ENCODE measurements at places on chromosomes 4 and X. TPM values are rescaled to one million over a fixed set of nuclear protein-coding genes. Genes with fewer than 3 reads are reported as not detected.

DNA sequence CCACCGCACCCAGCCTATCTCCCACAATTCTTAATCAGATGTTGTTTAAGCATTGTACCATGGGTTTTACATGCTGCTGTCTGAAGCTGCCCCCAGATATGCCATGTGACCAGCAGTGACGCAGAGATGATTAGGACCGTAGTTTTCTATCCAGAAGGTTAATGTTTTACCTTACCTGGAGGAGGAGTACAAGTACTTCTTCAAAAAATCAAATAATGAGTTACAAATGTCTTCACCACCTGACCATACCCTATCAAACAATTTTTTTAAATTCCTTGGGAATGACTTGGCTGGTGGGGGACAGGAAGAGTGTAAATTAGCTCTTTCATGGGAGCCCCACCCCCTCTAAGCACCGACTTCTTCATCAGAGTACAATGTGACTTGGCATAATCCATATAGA, 16.2 kb upstream of the SGMS2 start:
- DNase-seq, result no peak

GRCh38 chr4:40980318-40980883, 230.6 kb downstream of the NSUN7 start:
- no peak for DNase-seq

- no peak for DNase-seq
Measured at GRCh38 chr4:77158487-77158861, 1.5 kb downstream of the CCNG2 start.

DNA sequence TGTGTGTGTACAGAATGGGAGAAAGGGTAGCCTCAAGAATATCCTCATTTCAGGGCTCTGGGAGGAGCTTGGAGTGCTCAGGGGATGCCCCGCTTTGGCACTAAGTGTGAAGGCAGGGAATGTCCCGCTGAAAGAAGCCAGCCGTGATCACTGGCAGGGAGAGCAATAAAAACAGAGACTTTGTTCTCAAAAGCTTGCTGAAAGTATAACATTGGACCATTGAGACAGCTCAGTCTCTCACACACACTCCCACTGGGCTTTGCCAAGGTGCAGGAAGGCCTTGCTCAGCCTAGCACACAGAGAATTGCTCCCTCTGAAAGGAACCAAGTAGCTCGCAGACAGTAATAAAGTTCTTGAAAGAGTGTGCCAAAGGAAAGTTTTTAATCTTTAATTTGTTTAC, 143.8 kb upstream of the SLITRK2 start:
- no peak for DNase-seq

DNA sequence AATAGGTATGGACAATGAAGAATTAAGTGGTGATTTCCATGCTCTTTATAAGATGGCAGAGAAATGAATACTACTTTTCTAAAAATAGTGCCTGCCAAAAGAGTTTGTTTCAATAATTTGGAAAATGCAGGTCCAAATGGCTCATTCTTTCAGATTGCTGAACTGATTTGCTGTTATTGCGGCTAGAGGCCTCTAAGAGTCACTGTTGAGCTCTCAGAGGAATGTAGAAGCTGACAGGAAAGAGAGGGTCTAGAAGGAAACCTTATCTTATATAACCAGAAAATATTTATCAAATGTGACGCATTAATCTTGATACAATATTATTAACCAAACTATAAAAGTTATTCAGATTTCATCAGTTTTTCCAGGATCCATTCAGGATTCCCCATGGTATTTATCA, 65.7 kb upstream of the PAGE1 start:
- no peak for DNase-seq

- DNase-seq, result no peak
Measured at GRCh38 chr4:168045354-168045753, 47.0 kb upstream of the ANXA10 start.

GRCh38 chrX:105876658-105877057, 54.3 kb downstream of the NRK start:
- no peak for DNase-seq

DNA sequence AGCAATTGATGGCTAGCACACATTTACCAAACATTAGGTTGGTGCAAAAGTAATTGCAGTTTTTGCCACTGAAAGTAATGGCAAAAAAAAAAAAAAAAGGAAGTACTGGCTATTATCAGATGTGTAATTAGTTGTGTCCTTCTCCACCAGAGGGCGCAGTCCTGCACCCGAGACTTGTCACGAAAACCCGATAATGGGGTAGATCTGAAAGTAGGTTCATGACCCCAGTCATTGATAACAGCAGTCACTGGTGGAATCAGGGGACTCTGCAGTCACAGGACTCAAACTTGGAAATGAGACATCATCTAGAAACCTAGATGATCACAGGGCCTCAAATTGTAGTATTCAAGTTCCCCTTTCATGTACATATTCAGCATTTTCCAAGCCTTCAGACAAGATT, 13.1 kb upstream of the ACOT9 start:
- peak; percentile 50 for DNase-seq

GRCh38 chr4:25095837-25096236, 64.4 kb downstream of the SEPSECS start:
- DNase-seq, result no peak

GRCh38 chr4:183369073-183369472, 46.8 kb upstream of the CLDN24 start:
- no peak for DNase-seq

DNA sequence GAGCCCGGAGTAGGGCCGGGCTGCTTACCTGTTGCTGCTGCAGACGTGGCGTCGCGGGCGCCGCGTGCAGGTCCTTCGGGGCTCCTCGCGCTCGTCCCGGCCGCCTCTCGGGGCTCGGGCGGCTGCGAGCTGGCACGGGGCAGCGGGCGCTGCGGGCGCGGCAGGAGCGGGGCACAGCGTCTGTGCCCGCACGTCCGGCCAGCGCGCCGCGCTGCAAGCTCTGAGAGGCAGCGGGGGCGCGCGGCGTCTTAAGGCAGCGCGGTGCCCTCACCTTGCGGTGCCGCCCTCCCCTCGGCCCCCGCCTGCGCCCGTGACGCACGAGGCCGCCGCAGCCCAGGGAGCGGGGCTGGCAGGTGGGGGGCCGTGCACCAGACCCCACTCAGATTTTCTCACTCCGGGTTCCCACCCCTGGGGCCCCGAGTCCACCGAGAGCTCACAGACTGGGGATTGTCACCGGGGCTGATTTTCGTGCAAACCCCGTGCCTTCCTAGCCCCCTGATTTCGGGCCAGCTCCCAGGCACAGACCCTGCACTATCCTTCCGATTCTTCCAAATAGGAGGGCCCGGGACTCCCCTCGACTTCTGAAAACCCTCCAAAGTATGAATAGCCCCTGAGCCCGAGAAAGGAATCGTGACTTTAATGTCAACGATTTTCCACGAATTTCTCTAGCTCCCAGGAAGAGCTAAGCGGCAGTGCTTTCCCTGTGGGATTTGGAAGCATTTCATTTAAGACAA, at the start of gene GPR101:
Gene GPR101 (minus strand): TSS at position 222 of the 734 bp plus-strand sequence. CDS start 2,321 bp downstream, outside the sequence.
- peak; percentile 28 for DNase-seq

DNA sequence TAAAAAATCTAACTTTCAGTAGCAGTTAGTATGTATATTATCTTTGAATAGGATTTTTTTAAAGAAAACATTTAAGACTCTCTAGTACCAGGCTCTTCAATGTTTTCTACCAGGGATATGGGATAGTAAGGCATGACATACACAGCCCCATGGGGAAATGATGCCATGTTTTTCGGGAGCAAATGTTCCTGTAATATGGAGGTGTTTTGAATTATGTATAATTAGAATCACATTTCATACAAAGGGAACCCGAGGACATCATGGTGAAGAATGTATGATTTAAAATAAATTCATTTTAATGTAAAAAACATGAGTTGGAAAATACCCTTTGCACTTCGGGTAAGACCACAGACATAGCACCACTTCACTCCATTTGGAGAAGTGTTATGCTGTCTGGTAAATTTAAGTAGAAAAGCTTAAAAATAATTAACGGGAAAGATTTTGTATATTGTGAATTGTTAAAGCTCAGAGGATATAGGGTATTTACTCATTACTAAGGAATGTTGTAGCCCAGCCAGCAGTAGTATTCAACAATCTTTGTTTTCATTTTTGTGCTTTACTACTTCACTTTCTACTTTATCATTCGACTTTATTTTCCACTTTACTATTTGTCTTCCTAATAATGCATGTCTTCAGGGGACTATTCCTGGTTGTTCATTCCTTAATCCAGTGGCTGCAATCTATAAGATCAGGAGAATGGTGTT, 2050.7 kb downstream of the ARAP2 start:
- DNase-seq, result no peak

DNA sequence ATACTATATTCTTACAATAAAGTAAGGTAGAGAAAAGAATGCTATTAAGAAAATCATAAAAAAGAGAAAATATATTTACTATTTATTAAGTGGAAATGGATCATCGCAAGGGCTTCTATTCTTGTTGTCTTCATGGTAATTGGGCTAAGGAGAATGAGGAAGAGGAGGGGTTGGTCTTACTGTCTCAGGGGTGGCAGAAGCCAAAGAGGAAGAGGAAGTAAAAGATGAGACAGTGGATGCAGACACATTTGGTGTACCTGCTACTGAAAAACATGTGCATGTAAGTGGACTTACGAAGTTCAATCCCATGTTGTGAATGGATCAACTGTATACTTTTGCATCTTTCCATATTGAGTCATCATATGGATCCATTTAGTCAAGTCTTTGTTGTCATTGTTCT, 1502.1 kb upstream of the ADGRL3 start:
- DNase-seq, result no peak

- DNase-seq, result no peak
Measured at GRCh38 chr4:31272331-31273061, 552.3 kb downstream of the PCDH7 start.

GRCh38 chrX:17499512-17499911, 124.5 kb downstream of the NHS start:
- DNase-seq, result no peak

DNA sequence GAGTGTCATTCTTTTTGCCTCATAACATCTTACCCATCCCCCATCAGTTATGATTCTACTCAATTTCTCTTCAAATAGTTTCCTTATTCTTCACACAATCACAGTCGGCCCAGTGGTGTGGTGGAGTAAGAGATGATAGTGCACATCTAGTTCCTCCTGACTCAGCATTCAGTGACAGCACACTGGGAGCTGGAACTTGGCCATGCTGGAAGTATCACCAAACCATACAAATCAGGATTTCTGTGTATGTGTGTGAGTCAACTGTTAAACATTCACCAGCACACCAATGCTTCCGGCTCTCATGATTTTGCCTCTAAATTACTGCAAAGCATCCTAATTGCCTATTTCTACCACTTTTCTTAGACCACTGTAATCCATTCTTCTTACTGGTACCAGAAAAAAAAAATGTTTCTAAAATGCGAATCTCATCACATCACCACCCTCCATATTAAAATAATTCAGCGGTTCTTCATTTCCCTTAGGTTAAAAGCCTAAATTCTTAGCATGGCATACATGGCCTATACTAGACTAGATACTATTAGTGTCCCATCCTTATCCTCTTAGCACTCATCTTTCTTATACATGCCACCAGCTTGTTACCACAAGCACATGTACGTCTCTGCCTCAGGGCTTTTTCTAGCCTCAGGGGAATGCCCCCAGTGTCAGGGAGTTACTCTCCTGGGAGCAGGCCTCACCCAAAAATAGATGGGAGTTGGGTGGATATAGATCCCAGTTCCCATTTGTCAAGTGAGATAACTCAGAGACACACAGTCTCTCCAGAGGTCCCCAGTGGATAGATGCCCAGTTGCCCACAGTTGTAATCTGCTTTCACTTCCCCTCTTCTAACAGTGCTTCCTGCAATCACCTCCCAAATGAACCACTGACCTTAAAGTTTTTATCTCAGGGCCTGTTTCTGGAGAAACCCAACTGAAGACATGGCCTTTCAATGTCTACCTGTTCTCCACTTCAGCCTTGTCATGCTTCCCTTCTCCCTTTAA, 49.2 kb upstream of the DDX53 start:
- DNase-seq, result no peak

- no peak for DNase-seq
Measured at GRCh38 chr4:23135792-23136645, 443.3 kb downstream of the GBA3 start.

DNA sequence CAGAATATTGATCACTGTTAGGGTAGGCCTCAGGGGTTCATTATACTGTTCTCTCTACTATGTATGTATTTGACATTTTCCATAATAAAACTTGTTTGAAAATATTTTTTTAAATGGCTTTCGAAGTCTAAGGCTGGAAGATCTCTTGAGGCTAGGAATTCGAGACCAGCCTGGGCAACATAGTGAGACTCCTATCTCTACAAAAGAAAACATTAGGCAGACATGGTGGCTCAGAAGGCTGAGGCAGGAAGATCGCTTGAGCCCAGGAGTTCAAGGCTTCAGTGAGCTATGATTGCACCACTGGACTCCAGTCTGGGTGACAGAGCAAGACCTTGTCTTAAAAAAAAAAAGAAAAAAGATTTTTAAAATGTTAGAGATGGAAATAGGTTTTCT, 15.5 kb upstream of the TBC1D14 start:
- no peak for DNase-seq

DNA sequence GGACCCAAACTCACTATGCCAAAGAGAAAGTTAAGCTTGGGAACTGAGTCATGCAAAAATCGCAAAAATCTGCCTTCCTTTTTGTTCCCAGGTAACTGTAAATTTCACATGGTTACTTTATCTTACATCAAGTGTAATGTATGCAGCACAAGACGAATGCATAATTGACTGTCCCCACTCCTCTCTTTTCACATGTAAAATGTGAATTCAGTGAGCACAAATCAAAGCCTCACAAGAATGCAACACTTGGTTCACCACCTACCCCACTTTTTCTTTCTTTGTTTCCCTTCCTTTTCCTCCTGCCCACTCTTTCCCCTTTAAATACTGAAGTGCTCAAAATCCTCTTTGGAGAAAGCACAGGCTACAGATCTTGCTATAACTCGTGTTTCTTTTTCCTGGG, 53.2 kb downstream of the MAGED4B start:
- no peak for DNase-seq

GRCh38 chrX:94932278-94932965, 1258.4 kb downstream of the FAM133A start:
- no peak for DNase-seq

- DNase-seq, result no peak
Measured at GRCh38 chr4:155757745-155758265, 1.0 kb upstream of the GUCY1B1 start.

DNA sequence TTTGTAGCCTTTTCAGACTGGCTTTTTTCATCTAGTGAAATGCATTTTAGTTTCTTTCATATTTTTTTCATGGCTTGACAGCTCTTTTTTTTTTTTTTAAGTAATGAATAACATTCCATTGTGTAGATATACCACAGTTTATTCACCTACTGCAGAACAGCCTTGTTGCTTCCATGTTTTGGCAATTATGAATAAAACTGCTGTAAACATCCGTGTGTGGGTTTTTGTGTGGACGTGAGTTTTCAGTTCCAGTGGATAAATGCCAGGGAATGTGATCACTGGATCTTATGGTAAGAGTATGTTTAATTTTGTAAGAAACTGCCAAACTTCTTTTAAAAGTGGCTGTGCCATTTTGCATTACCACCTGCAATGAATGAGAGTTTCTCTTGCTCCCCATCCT, 160.8 kb downstream of the SOWAHB start:
- DNase-seq, result no peak

PRKG2 gene
- total RNA-seq, result 1.1 TPM

CD38 gene
- total RNA-seq, result 99.9 TPM

XAGE1B gene
- not detected for total RNA-seq

AKAP14 gene
- not detected for total RNA-seq

VSIG4 gene
- total RNA-seq, result 0.48 TPM

ENPEP gene
- total RNA-seq, result 0.58 TPM

PRDM8 gene
- 8.2 TPM for total RNA-seq

DGKK gene
- not detected for total RNA-seq

EMCN gene
- not detected for total RNA-seq

MAGEA9B gene
- not detected for total RNA-seq

CXCR3 gene
- 105 TPM for total RNA-seq

ITGB1BP2 gene
- 4.9 TPM for total RNA-seq

PPP4R3C gene
- not detected for total RNA-seq

PF4V1 gene
- not detected for total RNA-seq
